ENCODE measurements at places on chromosomes 6 and 20.

GRCh38 chr20:25054096-25054820 lies 3.7 kb downstream of the ACSS1 start:
- DNase-seq, result no peak

GRCh38 chr6:44431118-44431725 lies 43.7 kb downstream of the CDC5L start:
- peak; percentile 50 for DNase-seq

DNA sequence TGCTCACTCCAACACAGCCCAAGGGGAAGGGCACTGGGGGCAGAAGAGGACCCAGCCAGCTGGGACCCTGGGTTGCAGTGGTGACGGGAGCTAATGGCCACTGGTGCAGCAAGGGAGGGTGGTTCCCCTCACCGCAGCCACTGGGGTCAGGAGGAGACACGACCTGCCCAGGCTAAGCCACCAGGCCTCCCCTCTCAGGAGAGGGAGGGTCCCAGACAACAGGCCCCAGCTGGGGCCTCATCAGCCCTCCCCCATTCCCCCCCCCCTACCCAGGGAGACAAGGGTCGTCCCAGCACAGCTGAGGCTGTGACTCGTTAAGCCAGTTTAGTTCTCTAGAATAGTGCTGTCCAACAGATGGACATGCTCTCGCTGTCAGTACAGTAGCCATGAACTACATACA lies 17.3 kb upstream of the MATN4 start:
- no peak for DNase-seq

- no peak for DNase-seq
These were observed 393.8 kb upstream of the HSF2 start for GRCh38 chr6:122005661-122006060.

DNA sequence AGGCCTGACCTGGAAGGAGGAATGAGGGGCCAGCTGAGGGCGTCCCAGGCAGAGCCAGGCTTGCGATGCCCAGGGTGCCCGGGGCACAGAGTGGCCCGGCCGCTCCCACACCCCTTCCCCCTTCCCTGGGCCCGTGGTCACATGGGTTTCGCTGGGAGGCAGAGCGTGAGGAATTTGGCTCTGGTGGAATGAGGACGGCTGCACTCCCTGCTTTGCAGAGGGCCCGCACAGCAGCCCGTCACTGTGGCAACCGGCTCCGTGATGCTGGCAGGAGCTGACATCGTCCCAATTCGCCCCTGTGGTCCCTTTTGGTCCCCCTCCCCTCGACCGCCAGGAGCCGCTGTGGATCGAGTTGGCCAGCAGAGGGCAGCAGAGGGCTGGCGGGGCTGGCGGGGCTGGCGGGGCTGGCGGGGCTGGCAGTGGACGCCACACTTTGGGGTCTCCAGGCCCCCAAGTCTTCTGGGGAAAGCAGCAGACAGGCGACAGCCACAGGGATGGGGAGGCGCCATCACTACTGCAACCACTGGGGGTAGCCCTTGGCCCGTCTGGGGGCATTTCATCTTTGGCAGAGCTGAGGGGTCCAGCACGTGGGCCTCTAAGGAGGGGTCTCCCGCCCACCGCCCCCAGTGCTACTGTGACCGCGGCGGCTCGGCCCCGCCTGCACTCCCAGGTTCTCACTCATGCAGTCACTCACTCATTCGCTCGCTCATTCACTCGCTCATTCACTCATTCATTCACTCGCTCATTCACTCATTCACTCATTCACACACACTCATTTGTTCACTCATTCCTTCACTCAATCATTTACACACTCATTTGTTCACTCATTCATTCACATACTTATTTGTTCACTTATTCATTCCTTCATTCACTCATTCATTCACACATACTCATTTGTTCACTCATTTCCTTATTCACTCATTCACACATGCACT lies 49.7 kb upstream of the BHLHE23 start:
- peak; percentile 31 for DNase-seq

DNA sequence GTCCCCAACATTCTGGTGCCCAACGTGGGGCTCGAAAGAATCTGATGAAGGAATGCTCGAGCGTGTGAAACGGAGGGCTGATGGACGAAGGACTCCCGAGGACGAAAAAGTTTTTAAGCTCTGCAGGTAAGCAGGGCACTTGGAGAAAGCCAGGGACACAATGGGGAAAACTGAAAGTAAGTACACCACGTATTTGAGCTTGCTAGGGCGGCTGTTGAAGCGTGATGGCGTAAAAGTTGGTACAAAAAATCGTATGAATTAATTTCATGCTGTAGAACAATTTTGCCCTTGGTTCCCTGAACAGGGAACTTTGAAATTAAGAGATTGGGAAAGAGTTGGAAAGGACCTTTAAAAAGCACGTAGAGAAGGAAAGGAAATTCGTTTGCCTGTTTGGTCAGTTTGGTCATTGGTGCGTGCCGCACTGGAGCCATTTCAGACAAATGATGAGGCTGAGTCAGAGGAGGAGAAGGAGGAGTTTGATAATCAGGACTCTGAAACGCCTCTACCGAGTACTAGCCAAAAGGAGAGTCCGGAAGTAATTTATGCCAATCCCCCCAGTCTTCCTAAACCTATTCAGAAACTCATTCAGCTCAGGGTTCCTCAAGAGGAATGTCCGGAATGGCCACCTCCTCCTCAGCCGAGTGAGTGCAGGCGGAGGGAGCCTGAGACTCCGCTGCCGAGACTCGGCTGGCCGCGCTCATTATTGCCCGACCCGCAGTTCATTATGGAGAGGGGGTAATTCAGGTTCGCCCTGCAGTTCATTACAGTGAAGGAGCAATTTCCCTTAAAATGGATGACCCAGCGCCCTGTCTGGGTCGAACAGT lies 59.2 kb upstream of the PRSS16 start:
- peak; percentile 14 for DNase-seq

- DNase-seq, result no peak
These were observed 18.5 kb downstream of the FRMD1 start for GRCh38 chr6:168060521-168060931.

GRCh38 chr20:21336455-21337151 lies 33.5 kb downstream of the XRN2 start:
- DNase-seq, result no peak

DNA sequence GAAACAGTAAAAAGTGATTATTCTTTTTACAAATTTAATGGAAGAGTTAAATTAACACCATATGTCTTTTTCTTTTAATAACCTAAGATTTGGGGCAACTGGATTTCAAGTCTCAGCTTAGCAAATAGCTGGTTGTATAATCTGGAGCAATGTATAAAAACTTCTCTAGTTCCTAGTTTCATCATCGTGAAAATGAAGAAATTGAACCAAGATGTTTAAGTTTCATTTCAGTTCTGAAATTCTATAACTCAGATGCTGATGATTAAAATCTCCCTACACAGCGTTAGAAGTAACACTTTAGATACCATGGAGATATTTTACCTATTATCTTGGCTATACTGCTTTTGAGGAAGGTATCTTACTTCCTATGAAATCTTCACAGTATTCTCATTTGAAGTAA lies 252.0 kb downstream of the KIF16B start:
- no peak for DNase-seq

- DNase-seq, result no peak
These were observed 111.9 kb downstream of the JARID2 start for GRCh38 chr6:15357782-15358181.

DNA sequence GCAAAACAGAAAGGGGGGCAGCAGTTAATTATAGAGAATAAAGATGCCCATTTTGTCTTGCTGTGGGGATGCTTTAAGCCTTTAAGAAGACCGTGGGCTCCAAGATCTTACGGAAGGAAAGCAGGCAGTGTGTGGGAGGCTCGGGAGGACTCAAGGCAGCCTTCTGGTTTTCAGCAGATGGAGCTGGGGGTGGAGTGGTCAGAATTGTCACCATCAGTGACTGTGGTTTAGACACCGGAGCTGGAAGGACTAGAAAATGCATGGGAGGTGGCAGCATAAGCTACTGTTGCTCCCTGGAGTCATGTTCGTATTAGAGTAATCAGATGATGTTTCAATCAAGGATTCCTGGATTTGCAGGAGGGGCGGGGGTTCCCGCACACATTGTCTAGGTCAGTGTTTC lies 3.7 kb downstream of the PHACTR1 start:
- no peak for DNase-seq

DNA sequence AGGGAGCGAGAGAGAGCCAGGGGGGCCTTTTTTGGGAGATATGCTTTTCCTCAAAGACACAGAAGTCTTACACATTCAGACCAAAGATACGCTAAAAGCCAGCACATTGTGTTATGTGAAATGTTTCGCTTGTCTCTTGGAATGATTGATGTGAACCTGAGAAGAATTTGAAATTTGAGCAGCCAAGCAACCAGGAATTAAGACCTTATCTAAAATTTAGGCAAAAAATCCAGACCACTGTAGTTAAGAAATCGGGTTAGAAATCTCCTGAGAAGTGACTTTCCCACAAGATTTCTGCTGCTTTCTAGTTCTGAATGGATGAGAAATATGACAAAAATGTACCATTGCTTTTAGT lies 223.2 kb upstream of the GMDS start:
- DNase-seq, result no peak

DNA sequence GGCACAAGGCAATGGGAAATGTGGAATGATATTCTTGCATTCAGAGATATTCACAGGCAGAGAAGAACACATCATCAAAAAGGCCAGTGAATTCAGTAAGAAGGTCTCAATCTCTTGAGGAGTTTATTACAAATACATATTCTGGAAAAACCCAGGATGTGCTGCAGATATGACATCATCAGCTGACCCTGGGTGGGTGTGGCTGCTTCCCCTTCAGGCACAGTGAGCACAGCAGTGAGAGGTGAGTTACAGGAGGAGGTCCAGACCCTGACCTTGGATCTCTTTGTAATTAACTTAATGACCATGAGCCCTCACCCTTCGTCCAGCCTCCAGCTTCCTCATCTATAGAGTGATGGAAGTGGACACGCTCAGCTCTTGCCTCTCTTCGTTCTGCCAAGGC lies 147.5 kb upstream of the SYNDIG1 start:
- DNase-seq, result no peak

- DNase-seq, result no peak
These were observed 10.5 kb downstream of the NCR2 start for GRCh38 chr6:41345901-41346300.

DNA sequence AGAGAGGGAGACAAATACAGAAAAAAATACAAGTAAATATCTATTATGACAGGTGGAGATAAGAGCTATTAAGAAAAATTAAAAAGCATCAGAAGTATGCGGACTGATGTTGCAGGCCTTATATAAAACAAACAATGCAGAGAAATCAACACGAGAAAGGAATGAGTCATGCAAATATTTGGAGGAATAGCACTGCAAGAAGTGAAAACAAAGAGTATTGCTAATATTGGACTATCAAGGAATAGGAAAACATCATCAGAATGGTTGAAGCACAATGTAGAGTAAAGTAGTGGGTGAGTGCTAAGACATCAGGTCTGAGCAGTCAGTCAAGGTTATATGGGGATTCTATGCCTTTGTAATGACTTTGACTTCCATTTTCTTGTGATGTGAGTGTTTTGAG lies 657.5 kb upstream of the GJE1 start:
- DNase-seq, result no peak

GRCh38 chr6:138454981-138455706 lies 44.1 kb downstream of the NHSL1 start:
- DNase-seq, result peak; percentile 66

DNA sequence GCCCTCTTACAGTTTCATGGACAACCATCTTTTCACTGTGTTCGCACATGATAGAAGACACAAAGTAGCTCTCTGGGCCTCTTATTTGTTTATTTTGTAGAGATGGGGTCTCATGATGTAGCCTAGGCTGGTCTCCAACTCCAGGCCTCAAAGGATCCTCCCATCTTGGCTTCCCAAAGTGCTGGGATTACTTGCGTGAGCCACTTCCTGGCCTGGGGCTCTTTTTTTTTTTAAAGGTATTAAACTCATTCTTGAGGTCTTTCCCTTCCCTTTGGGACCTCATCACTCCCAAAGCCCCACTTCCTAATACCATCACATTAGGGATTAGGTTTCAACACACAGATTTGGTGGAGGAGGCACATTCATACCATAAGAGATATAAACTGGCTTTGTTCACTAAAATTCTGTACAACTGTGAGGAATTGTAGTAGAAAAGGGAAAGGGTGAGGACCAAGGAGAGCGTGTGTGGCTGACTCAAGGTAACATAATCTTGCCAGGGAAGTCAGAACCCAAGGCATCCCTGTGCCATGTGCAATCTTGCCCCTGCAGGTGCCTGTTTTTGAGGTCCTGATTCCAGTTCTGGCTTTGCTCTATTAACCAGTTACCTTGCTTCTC lies 45.5 kb downstream of the EIF2S2 start:
- no peak for DNase-seq

GRCh38 chr20:15618912-15619311 lies 954.3 kb downstream of the KIF16B start:
- DNase-seq, result no peak

DNA sequence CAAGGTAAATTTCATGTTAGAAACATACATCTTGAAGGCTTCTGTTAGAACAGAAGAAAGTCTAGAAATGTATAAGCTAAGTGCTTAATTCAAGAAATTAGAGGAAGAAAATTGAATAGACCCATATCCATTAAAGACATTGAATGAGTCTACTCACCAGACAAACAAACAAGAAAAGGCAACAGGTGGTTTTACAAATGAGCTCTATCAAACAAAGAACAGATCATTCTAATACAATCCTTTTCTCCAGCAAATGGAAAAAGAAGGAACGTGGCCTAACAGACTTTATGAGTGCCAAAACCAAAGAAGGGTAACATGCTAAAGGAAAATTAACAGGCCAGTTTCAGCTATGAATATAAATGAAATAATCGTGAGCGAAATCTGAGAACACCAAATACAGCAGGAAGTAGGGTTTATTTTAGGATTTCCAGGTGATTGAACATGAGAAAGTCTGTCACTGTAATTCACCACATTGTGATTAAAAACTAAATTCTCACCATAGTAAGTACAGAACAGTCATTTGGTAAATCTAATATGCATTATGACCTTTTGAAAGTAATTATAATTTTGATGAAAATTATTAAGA lies 22.6 kb downstream of the MTHFD1L start:
- DNase-seq, result no peak

DNA sequence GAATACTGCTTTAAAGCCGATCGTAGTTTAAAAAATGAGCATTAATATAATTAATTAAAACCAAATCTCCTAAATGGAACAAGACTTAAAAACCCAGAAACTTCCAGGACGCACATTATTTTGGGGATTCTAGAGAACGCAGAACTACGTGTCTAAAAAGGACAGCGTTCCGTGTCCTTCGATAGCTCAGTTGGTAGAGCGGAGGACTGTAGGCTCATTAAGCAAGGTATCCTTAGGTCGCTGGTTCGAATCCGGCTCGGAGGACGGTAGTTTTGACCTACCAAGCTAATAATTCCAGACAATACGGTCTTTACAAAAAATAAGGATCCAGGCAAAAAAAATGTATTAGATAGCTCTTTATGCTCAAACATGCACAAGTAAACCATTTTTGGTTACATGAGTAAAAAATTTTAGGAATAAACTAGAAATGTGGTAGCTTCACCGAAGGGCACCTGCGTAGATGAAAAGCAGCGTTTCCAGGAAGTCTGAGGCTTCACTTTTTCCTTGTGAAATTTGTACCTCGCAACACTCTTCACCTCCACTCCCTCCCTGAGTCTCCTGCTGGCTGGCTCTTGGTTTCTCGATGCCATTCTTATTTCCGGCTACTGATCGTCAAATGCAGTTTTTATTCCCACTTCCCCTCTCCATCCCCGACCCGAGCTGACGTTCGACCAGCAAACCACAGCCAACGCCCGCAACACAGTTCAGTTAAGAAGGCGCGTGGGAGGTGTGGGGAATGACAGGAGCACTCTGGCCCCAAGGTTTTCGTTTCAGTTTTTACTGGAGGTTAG lies 19.6 kb upstream of the ABT1 start:
- peak; percentile 75 for DNase-seq

All from CD4-positive, alpha-beta T cell treated with Interleukin-4 for 1 hour (primary cell).